Neural progenitor cell (in vitro differentiated cells): ENCODE measurements at places on chromosomes 7 and 10. TPM values are rescaled to one million over a fixed set of nuclear protein-coding genes. Genes with fewer than 3 reads are reported as not detected.

- H3K4me3 ChIP-seq: peak overlapping the region; percentile 41
- no peak overlapping the region for H3K27ac ChIP-seq
- H3K4me1 ChIP-seq: peaks cover 5% of the 10 kb centered on the region
- no peaks in the 10 kb centered on the region for H3K36me3 ChIP-seq
Observed at GRCh38 chr10:784403-785088, 95.1 kb upstream of the DIP2C start.

DNA sequence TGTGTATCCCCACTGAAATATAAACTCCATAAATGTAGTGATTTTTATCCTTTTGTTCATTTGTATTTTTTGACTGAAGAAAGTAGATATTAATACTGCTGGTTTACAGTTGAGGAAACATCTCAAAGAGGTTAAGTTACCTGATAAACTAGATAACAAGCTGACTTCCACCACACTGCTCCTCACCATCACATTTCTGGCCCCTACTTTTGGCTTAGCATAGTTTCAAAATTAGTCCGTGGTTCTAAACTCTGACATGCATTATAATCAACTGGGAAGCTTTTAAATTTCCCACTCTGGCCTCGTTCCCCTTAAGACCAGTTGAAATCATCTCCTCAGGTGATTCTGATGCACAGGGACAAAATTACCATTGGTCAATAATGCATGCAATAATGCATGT lies 43.5 kb downstream of the ANKIB1 start:
- no peaks in the 10 kb centered on the region for H3K4me1 ChIP-seq
- no peak overlapping the region for H3K27ac ChIP-seq
- H3K4me3 ChIP-seq: no peak overlapping the region
- DNase-seq: no peak
- H3K36me3 ChIP-seq: no peaks in the 10 kb centered on the region

- no peak overlapping the region for H3K4me3 ChIP-seq
- no peaks in the 10 kb centered on the region for H3K36me3 ChIP-seq
- H3K27ac ChIP-seq: no peak overlapping the region
- DNase-seq: no peak
- H3K4me1 ChIP-seq: peaks cover 8% of the 10 kb centered on the region
- H3K27me3 ChIP-seq: peaks cover 46% of the 10 kb centered on the region
Observed at GRCh38 chr7:149463500-149464161, 2.8 kb upstream of the ZNF777 start.

DNA sequence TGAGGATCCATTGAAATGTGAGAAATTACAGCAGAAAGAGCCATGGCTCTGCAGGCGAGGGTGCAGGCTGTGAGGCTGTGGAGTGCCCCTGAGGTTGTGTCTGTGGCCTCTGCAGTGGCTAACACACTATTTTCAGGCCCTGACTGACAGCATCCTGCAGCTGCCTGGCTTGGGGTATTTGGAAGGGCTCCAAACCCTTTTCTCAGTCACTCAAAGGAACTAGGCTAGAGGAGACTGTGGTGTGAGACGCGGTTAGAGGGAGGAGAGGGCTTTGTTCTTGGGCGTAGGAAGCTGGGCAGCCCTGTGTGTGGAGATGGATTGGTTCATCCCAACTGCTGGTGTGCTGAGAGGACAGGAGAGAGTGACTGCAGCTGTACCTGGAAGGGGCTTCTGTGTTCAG lies 134.9 kb downstream of the RAMP3 start:
- H3K36me3 ChIP-seq: no peaks in the 10 kb centered on the region
- no peak overlapping the region for H3K27ac ChIP-seq
- H3K4me1 ChIP-seq: no peaks in the 10 kb centered on the region
- no peak overlapping the region for H3K4me3 ChIP-seq
- no peaks in the 10 kb centered on the region for H3K27me3 ChIP-seq
- no peak for DNase-seq

GRCh38 chr7:73988197-73988596 lies 39.8 kb upstream of the ELN start:
- H3K4me3 ChIP-seq: no peak overlapping the region
- H3K36me3 ChIP-seq: no peaks in the 10 kb centered on the region

- no peaks in the 10 kb centered on the region for H3K27me3 ChIP-seq
- H3K4me1 ChIP-seq: no peaks in the 10 kb centered on the region
- no peak overlapping the region for H3K27ac ChIP-seq
- H3K36me3 ChIP-seq: no peaks in the 10 kb centered on the region
- no peak overlapping the region for H3K4me3 ChIP-seq
- no peak for DNase-seq
Observed at GRCh38 chr7:120920591-120921274, 29.8 kb upstream of the ING3 start.

DNA sequence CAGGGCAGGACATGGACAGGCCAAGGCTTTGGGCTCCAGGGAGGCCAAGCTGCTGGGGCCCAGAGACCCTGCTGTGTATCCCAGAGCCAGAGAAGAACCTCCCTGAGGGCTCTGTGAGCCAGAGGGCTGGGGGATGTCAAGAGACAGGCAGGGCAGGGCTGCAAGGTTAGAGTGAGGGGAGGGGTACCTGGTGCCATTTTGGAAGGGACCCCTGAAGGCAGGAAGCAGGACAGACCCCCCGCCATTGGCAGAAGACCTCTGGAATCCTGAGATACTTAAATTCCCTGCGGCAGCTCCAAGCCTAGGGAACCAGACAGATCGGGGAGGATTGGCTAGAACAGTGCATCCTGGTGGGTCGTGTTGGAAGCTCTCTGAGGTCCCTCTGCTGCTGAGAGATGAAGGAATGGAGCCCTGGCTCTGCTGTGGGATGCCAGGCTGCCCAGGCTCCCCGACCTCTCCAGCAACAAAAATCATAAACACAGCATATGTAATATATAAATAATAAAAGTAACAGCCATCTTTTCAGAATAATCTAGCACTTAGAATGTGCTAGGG lies 75.0 kb downstream of the LHPP start:
- no peak overlapping the region for H3K27ac ChIP-seq
- H3K27me3 ChIP-seq: no peaks in the 10 kb centered on the region
- no peak overlapping the region for H3K4me3 ChIP-seq
- peaks cover 11% of the 10 kb centered on the region for H3K4me1 ChIP-seq

GRCh38 chr7:23001610-23002009 lies 12.3 kb downstream of the HYCC1 start:
- no peak overlapping the region for H3K4me3 ChIP-seq
- no peaks in the 10 kb centered on the region for H3K27me3 ChIP-seq
- no peaks in the 10 kb centered on the region for H3K36me3 ChIP-seq
- DNase-seq: no peak

- H3K27ac ChIP-seq: no peak overlapping the region
- no peaks in the 10 kb centered on the region for H3K36me3 ChIP-seq
- DNase-seq: no peak
Observed at GRCh38 chr7:38615665-38616064, 15.5 kb downstream of the AMPH start.

GRCh38 chr10:4758256-4758655 lies 67.8 kb upstream of the AKR1E2 start:
- H3K4me1 ChIP-seq: no peaks in the 10 kb centered on the region
- H3K27me3 ChIP-seq: no peaks in the 10 kb centered on the region
- H3K4me3 ChIP-seq: no peak overlapping the region
- no peak for DNase-seq

- no peak overlapping the region for H3K4me3 ChIP-seq
- H3K27ac ChIP-seq: peak overlapping the region; percentile 19
- H3K36me3 ChIP-seq: no peaks in the 10 kb centered on the region
- peaks cover 34% of the 10 kb centered on the region for H3K4me1 ChIP-seq
Observed at GRCh38 chr7:121574109-121574508, 178.0 kb upstream of the FAM3C start.

DNA sequence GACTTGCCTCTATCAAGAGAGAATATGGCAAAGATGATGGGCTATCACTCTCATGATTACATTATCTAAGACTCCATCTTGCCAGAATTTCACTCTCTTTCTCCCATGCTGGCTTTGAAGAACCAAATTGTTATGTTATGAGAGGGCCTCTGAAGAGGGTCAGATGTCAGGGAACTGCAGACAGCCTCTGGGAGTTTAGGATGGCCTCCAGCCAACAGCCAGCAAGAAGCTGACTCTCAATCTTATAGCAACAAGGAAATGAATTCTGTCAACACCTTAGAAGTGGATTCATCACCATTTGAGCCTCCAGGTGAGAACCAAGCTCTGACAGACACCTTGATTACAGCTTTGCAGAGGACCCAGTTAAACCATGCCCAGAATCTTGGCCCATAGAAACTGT lies 33.6 kb downstream of the ZNF22 start:
- H3K36me3 ChIP-seq: no peaks in the 10 kb centered on the region
- no peak for DNase-seq
- H3K4me1 ChIP-seq: peaks cover 4% of the 10 kb centered on the region
- no peak overlapping the region for H3K4me3 ChIP-seq

DNA sequence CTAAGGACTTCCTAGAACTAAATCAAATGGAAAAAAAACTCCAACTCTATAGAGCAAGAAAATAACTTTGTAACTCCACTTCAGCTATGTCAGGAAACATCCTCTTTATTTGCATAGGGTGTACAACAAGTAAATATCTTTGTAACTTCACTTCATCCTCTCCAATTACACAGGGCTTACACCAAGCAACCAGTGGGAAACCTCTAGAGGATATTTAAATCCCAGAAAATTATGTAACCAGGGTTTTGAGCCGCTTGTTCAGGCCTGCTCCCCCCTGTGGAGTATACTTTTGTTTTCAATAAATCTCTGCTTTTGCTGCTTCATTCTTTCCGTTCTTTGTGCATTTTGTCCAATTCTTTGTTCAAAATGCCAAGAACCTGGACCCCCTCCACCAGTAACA lies 22.2 kb downstream of the LIPJ start:
- H3K4me3 ChIP-seq: no peak overlapping the region
- H3K4me1 ChIP-seq: peaks cover 8% of the 10 kb centered on the region
- H3K27ac ChIP-seq: no peak overlapping the region
- H3K27me3 ChIP-seq: no peaks in the 10 kb centered on the region

GRCh38 chr10:14659626-14660196 lies 115.0 kb downstream of the FAM107B start:
- peaks cover 8% of the 10 kb centered on the region for H3K4me1 ChIP-seq
- H3K4me3 ChIP-seq: no peak overlapping the region
- no peaks in the 10 kb centered on the region for H3K27me3 ChIP-seq
- no peak for DNase-seq
- H3K36me3 ChIP-seq: no peaks in the 10 kb centered on the region

- H3K36me3 ChIP-seq: no peaks in the 10 kb centered on the region
- H3K4me1 ChIP-seq: peaks cover 14% of the 10 kb centered on the region
- peak; percentile 61 for DNase-seq
- no peaks in the 10 kb centered on the region for H3K27me3 ChIP-seq
- no peak overlapping the region for H3K27ac ChIP-seq
Observed at GRCh38 chr10:104028146-104028545, 57.5 kb downstream of the COL17A1 start.

DNA sequence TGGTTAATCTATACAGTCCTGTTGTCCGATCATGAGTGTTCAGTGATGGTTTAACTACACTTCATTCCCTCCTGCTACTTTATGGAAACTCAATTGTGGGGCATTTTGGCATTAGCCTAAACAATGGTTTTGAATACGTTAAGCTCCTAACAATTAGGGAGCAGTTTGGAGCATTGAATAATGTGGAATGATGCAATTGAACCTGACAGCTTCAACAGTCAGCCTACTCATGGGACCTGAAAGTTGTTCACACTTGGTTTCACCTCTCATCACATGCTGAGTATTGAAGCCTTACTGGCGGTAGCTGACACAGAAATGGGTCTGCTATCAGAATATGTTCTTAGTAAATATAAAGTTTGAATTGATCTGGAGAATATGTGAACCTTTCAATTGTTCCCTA lies 186.1 kb downstream of the MLLT10 start:
- DNase-seq: peak; percentile 35
- H3K4me3 ChIP-seq: no peak overlapping the region
- H3K27me3 ChIP-seq: no peaks in the 10 kb centered on the region
- no peak overlapping the region for H3K27ac ChIP-seq

DNA sequence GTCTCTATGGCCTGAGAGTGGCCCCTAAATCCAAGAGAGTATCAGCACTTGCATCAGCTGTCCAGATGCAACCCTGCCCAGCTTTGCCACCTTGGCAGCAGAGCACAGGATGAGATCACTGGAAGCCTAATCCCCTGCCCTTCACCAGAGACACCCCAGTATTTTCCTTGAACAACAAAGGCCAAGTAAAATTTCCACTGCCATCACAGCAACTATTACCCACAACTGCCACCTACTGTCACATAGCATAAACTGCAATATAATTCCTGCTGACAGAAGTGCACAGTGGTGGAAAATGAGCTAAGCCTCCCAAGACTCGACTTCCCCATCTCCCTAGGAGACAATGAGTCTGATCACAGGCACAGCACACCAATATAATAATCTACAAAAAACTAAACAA lies 462.8 kb upstream of the ZWINT start:
- no peaks in the 10 kb centered on the region for H3K4me1 ChIP-seq
- no peaks in the 10 kb centered on the region for H3K27me3 ChIP-seq
- no peaks in the 10 kb centered on the region for H3K36me3 ChIP-seq
- no peak overlapping the region for H3K4me3 ChIP-seq

DNA sequence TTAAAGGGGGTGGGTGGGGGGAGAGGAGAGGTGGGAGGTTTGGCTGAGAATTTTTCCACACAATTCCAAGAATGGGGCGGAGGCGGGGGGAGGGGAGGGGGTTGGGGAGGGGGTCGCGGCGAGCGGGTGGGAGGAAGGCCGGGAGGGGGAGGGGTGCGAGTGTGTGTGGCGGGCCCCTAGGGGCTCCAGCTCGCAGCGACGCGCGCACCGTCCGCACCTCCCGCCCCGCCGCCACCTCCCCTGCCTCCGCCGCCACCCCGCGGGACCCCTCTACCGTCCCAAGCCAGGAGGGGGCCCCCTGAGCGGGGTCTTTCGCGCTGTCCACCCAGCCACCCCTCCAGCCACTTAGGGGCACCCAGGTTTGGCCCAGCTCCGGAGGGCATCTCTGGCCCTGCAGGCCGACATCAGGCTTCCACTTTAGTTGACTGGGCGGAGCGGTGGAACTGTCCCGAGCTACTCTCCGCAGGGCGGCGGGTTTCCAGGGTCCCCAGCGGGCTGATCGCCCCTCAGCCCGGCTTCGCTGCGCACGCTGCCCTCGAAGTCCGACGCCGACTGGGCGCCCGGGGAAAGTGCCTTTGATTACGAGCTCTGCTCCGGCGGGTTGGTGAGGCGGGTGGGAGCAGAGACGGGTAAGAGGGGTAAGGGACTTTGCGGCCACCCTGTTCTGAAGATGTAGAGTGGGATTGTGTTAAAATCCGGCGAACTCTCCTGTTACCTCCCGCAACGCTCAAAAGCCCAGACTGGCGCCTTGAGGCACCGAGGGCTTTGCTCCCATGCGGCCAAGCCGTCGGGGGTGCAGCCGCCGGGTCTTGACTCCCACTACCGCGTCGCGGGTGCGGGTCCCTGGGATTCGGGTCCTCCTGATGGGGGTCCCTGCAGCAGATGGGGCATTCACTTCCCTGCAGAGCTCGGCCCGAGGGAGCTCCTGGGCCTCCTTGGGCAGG lies 1.8 kb upstream of the VAX1 start:
- peak; percentile 59 for DNase-seq
- H3K4me3 ChIP-seq: peak overlapping the region; percentile 34
- H3K27me3 ChIP-seq: peaks cover 100% of the 10 kb centered on the region
- peaks cover 28% of the 10 kb centered on the region for H3K4me1 ChIP-seq
- H3K27ac ChIP-seq: no peak overlapping the region

GRCh38 chr7:139370943-139371313 lies 11.2 kb downstream of the LUC7L2 start:
- no peak for DNase-seq
- no peaks in the 10 kb centered on the region for H3K27me3 ChIP-seq
- no peak overlapping the region for H3K27ac ChIP-seq
- H3K4me1 ChIP-seq: peaks cover 10% of the 10 kb centered on the region

Gene C7orf57
- not detected in 2 replicates for total RNA-seq

Gene GRM3
- total RNA-seq: 13.6 and 22.2 TPM in 2 replicates

Gene AS3MT
- 33.3 and 40.3 TPM in 2 replicates for total RNA-seq

Gene SPDYE9
- not detected in 2 replicates for total RNA-seq

Gene RPS24
- 3,232 and 5,646 TPM in 2 replicates for total RNA-seq

Gene PILRA
- total RNA-seq: 0.68 and 6.7 TPM in 2 replicates

Gene OR13A1
- 0.93 and 1.5 TPM in 2 replicates for total RNA-seq

Gene SRRM3
- 2.2 and 4.6 TPM in 2 replicates for total RNA-seq

Gene BLNK
- not detected in 2 replicates for total RNA-seq

Gene DEPP1
- 0.71 TPM in 1 of 2 replicates, not detected in the other for total RNA-seq
